ENCODE measurements at places on chromosomes 16 and 17. TPM values are rescaled to one million over a fixed set of nuclear protein-coding genes. Genes with fewer than 3 reads are reported as not detected.

DNA sequence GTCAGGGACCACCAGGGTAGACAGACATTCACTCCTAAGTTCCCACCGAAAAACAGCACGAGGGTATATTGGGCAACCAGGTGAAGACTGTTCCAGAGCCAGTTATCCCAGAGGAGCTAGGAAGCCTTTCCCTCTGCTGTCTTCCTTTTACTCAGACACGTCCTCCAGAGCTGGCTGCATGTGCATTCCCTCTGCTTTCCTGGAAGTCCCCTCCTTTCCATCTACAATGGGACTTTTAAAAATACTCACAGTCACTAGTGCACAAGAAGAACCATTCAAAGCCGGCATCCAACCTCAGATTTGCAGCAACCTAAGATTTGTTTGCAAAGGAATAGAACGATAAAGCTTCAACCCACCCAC lies 32.5 kb upstream of the CRISPLD2 start:
- DNase-seq: no peak

- no peak for DNase-seq
Observed at GRCh38 chr16:17469741-17470181, 999 bp downstream of the XYLT1 start.

DNA sequence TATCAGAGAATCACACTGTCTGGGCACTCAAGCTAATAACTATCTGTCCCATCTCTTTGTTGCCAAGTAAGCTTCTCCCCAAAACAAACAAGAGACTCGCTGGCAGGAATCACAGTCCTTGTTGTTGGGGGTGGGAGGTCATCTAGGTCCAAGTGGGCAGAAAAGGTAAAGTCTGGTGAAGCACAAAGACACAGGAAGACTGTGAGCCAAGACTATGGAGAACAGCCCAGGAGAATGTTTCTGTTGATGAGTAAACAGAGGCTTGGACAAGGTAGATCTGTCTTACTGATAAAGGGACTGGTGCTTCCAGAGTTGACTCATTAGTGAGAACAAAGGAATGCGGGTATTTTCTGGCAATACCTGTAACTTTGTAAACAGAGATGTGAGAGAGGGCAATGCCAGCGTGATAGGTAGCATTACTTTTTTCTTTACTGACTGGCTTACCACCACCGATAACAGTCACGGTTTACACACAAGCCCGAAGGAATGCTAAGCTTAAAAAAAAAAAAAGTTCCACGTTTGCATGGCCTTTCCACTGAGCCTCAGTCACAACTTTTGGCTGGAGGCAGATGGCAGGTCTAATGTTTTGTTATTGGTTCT lies 11.5 kb upstream of the MMD start:
- DNase-seq: no peak

DNA sequence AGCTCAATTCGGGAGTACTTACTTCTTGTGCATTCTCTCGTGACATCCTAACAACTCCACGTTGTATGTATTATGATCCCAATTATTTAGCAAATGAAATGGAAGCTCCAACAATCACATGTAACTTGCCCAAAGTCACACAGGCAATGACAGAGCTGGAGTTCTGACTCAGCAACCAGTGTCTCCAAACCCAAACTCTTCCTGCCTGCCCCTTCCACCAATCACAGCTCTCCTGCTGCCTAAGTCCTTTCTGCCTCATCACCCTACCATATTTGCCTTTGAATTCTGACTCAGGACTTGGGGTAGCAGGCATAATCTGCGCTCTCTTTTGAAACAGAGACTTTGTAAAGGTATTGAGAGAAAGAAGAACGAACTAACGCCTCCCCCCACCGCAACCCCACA lies 245.2 kb upstream of the MAF start:
- DNase-seq: no peak

The CCL3 gene
- 4.9 TPM for total RNA-seq

The CFDP1 gene
- total RNA-seq: 47.2 TPM

The TERB1 gene
- total RNA-seq: not detected

The SCNN1G gene
- 0.27 TPM for total RNA-seq

The TPPP3 gene
- 7.3 TPM for total RNA-seq

The TMEM235 gene
- 1.6 TPM for total RNA-seq

The TMED6 gene
- total RNA-seq: not detected

All from cerebellum (tissue), 4 donors.